Thyroid gland (tissue), 4 donors: ENCODE measurements at places on chromosomes 16 and 17. TPM values are rescaled to one million over a fixed set of nuclear protein-coding genes. Genes with fewer than 3 reads are reported as not detected.

Gene STXBP4
- total RNA-seq, result 30.4 TPM

Gene P2RX5
- total RNA-seq, result not detected

Gene MMP15
- 105 TPM for total RNA-seq

Gene ABCA6
- 24.3 TPM for total RNA-seq

Gene CCL7
- not detected for total RNA-seq

Gene PRSS21
- total RNA-seq, result not detected

Gene CSF3
- not detected for total RNA-seq

Gene PRSS36
- 2.2 TPM for total RNA-seq

Gene RNF222
- not detected for total RNA-seq
